ENCODE measurements at places on chromosomes 1 and 21.
A peak's percentile ranks its signal among the peaks of the same experiment; 100 is the strongest.

GRCh38 chr1:19658186-19658585 lies 6.5 kb upstream of the HTR6 start:
- no peak for DNase-seq

- no peak for DNase-seq
Measured at GRCh38 chr1:87830432-87830978, 501.8 kb downstream of the LMO4 start.

DNA sequence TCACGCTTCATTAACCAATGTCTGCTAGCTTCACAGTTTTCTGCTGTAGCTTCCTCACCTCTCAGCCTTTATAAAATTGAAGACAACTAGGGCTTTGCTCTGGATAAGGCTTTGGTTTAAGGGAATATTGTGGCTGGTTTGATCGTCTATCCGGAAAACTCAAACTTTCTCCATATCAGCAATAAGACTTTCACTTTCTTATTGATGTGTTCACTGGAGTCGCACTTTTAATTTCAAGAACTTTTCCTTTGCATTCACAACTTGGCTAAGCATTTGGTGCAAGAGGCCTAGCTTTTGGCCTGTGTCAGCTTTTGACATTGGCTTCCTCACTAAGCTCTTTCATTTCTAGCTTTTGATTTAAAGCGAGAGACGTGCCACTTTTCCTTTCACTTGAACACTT lies 12.9 kb downstream of the COA6 start:
- no peak for DNase-seq

- no peak for DNase-seq
Measured at GRCh38 chr1:55131801-55132200, 83.4 kb downstream of the USP24 start.

DNA sequence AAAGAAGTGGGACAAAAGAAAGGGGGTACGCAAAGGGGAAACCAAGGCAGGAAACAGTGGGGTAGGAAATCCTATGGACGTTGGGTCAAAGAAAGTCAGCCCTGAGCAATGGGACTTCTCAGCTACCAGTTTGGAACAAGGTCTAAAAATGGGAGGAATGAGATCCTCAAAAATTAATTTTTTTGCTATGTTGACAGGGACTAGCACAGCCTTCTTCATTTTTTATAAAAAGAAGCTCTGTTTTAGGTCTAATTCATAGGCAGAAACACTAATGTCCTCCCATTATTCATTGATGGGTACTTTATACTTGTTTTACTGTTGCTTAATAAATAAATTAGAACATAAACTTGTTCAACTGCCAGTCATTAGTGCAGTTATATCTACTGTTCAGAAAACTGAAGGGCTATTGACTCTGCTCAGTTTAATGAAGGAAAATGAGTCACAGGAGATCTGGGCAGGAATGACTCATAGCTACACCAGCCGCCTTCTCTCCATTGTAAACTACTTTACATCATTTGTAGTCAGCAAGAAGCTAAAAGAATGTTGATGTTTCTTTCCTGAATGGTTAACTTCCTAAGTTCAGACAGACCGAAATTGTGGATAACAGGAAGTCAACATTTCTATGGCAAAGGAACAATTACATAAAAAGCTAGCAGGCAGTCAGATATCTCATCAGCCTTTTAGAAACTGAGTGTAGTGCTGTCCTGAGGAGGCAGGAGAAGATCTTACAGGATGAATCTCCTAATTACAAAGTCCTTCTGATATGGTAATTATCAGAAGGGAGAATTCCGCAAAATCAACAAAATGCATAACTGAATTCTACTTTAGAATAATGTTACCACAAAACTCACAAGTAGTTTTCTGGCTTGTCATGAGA lies 356.4 kb upstream of the PKN2 start:
- peak; percentile 84 for DNase-seq

DNA sequence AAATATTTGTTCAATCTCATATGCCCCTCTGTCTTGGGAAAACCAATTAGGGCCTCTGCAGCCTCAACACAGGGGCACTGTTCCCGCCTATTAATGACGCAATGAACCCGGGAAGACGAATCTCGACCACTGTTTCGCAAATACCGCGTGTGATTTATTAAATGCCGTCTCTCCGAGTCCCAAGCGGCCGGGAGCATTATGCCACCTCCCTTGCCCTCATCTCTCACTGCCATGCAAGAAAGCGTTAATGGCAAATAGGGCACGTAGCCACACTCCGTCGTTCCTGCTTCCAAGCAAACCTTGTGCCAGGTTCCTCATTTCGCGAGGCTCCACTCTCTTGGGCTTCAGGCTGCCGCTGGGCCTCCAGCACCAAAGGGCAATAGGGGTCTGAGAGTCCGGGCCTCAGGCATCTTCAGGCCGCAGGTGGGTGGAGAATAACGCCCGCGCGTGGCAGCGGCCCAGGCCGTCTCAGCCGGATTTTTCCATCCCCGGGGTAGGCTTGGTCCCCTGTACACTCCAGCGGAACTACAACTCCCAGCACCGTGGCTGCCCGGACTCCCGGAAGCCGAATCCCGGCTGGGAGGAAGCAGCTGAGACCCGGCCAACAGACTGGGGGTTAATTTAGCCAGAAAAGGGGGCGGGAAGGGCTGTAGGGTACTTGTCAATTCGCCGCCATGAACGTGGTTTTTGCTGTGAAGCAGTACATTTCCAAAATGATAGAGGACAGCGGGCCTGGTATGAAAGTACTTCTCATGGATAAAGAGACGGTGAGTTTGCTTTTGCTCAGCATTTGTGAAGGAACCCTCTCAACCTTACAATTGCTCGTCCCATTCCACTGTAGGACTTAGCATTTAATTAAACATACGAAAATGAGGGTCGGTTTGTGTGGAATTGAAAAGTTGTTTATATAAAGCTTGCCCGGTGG lies at the start of gene VPS45:
VPS45 (plus strand) TSS at position 593 of the 925 bp plus-strand sequence; CDS start at position 675, 82 bp downstream.
- DNase-seq: peak; percentile 86

- DNase-seq: no peak
Measured at GRCh38 chr1:193068013-193068412, 8.6 kb downstream of the RO60 start.

Measured in HT-29 (cell line).